B cell (primary cell): ENCODE measurements at places on chromosomes 16 and 17. TPM values are rescaled to one million over a fixed set of nuclear protein-coding genes. Genes with fewer than 3 reads are reported as not detected.

NPIPA2 gene
- 1.5 and 3.9 TPM in 2 replicates for polyA plus RNA-seq

CIAPIN1 gene
- 20.6 and 22.0 TPM in 2 replicates for polyA plus RNA-seq

CLEC19A gene
- not detected in 2 replicates for polyA plus RNA-seq

CCL13 gene
- not detected in 2 replicates for polyA plus RNA-seq

DNA sequence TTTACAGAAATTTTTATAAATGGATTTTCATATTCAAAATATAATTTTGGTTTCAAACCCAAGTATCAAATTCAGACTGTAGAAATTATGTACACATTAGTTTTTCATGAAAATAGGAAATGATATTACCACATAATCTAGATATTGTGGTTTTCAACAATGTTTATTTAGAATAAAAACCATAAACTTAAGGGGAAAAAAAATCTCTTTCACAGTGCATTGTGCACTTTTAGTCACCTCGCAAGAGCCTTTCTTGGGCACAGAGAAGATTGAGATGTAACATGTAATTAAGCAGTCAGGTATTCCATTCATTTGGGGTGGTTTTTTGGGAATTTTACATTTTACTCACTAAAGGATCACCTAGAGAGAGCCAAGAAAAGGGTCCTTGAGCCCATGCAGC is 104.0 kb downstream of the TANC2 start:
- DNase-seq: no peak

- no peak for DNase-seq
Measured at GRCh38 chr16:52257534-52257933, 289.4 kb downstream of the TOX3 start.

GRCh38 chr17:72349491-72349995 is 228.7 kb downstream of the SOX9 start:
- no peak for DNase-seq

DNA sequence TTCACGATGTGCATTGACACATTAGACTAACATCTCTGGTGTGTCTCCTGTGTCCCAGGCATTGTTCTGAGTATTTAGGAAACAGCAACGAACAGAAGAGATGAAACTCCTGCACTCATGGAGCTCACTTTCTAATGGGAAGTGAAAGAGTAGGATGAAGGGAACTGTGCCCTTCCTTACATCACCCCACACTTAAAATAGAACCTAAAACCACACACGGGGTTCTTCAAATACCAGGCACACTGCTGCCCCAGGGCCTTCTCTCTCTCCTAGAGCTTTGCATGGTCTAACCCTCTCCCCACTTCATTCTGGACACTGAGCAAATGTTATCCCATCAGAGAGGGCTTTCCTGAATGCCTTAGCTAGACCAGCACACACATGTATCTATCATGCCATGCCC is 33.7 kb downstream of the TRIM25 start:
- DNase-seq: no peak
